ENCODE measurements at places on chromosomes 7 and 10.

GRCh38 chr10:76736815-76737618, 900.6 kb downstream of the KCNMA1 start:
- DNase-seq, result no peak

DNA sequence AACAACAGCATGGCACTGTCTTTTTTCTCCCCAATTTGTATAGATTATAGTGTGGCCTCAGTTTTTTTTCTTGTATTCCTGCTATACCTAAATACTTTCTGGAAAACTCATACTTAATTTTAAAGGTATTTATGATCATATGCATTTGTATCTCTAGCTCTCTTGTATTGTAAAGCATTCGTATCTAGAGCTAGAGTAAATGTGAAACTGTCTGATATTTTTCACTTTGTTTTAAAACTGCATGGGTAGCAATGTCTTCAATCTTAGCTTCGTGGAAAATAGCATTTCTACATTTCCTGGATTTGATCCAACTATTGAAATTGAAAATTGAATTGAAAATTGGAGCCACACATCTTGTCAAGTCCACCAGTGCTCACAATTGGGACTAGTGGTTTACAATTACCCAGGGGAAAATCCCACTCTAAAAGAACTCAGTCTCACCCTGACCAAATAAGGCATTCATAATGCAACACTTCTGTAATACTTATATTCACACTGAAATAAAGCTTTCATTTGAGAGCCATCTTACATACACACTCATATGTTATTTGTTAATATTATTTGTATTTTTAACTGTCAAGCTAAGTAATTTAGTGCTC, 51.3 kb upstream of the KLF6 start:
- DNase-seq, result no peak

- DNase-seq, result no peak
These were observed 20.7 kb upstream of the ABLIM1 start for GRCh38 chr10:114678820-114679219.

GRCh38 chr10:129963641-129964501, at the start of gene EBF3:
TSS of gene EBF3 (minus strand) at chr10:129964274. CDS start at chr10:129963768, 506 bp downstream.
- peak; percentile 91 for DNase-seq

- no peak for DNase-seq
These were observed 127.6 kb downstream of the IPMK start for GRCh38 chr10:58140054-58140453.

- no peak for DNase-seq
These were observed 194.8 kb upstream of the PTN start for GRCh38 chr7:137538361-137538762.

- no peak for DNase-seq
These were observed 51.4 kb upstream of the SCIN start for GRCh38 chr7:12518920-12519681.

GRCh38 chr10:47454008-47454779, 29.7 kb downstream of the ANXA8 start:
- no peak for DNase-seq

- DNase-seq, result no peak
These were observed 73.4 kb downstream of the ABI1 start for GRCh38 chr10:26787362-26787761.

Measured in heart right ventricle (tissue), 16 donors.